H9 (cell line): ENCODE measurements at places on chromosomes 16 and 17. TPM values are rescaled to one million over a fixed set of nuclear protein-coding genes. Genes with fewer than 3 reads are reported as not detected.

TVP23A gene
- total RNA-seq: 3.0 and 3.1 TPM in 2 replicates

NPIPA8 gene
- 0.48 and 0.72 TPM in 2 replicates for total RNA-seq

TTLL6 gene
- 1.1 and 2.4 TPM in 2 replicates for total RNA-seq

RHBDL3 gene
- total RNA-seq: 8.7 and 12.5 TPM in 2 replicates

SEPTIN1 gene
- total RNA-seq: 1.4 and 2.5 TPM in 2 replicates

- H3K27ac ChIP-seq: no peak overlapping the region
- no peak overlapping the region for H3K4me3 ChIP-seq
- H3K27me3 ChIP-seq: no peaks in the 10 kb centered on the region
- H3K4me1 ChIP-seq: peaks cover 8% of the 10 kb centered on the region; the same call in 1 of the 2 replicates
- DNase-seq: no peak
Measured at GRCh38 chr17:77819497-77819896, 139.0 kb upstream of the TNRC6C start.

- H3K27me3 ChIP-seq: no peaks in the 10 kb centered on the region; the same call in 1 of the 2 replicates
- 0 out of 2 replicates have a peak, but pooled peaks cover 4% of the 10 kb centered on the region for H3K4me1 ChIP-seq
- DNase-seq: no peak
- no peak overlapping the region for H3K27ac ChIP-seq
Measured at GRCh38 chr17:58043221-58044181, 36.5 kb upstream of the SRSF1 start.

GRCh38 chr17:59167571-59168001 lies 12.0 kb downstream of the PRR11 start:
- H3K4me1 ChIP-seq: no peaks in the 10 kb centered on the region
- no peaks in the 10 kb centered on the region for H3K27me3 ChIP-seq
- H3K27ac ChIP-seq: no peak overlapping the region
- H3K4me3 ChIP-seq: no peak overlapping the region
- peaks cover 29% of the 10 kb centered on the region for H3K36me3 ChIP-seq

KRTAP9-4 gene
- total RNA-seq: not detected in 2 replicates

DNA sequence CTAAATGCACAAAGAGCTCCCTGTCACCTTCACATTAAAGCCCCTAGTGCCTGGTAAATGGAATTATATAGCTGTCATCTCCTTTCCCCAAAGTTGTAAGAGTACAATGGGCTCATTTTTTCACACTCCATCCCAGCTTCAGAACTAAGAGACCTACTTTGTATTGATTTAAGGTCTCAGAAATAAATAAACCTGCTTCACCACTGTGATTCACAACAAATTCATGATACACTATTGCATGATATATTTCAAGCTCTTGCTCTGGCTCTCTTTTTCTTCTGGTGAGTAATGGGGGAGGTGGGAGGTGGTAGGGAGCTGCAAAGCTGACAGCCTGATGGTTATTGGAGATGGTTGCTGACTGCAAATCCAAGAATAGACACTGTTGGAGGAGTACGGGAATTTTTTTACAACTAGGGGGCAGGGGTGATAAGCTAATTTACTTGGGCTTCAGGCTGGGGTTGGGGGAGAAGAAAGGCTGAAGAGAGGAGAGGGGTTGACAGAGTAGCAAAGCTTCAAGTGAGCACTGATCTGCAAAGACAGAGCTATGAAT lies 189.9 kb downstream of the AATF start:
- peaks cover 27% of the 10 kb centered on the region for H3K36me3 ChIP-seq
- no peaks in the 10 kb centered on the region for H3K27me3 ChIP-seq
- no peak for DNase-seq
- H3K4me3 ChIP-seq: no peak overlapping the region
- no peak overlapping the region for H3K27ac ChIP-seq
- no peaks in the 10 kb centered on the region for H3K4me1 ChIP-seq

DNA sequence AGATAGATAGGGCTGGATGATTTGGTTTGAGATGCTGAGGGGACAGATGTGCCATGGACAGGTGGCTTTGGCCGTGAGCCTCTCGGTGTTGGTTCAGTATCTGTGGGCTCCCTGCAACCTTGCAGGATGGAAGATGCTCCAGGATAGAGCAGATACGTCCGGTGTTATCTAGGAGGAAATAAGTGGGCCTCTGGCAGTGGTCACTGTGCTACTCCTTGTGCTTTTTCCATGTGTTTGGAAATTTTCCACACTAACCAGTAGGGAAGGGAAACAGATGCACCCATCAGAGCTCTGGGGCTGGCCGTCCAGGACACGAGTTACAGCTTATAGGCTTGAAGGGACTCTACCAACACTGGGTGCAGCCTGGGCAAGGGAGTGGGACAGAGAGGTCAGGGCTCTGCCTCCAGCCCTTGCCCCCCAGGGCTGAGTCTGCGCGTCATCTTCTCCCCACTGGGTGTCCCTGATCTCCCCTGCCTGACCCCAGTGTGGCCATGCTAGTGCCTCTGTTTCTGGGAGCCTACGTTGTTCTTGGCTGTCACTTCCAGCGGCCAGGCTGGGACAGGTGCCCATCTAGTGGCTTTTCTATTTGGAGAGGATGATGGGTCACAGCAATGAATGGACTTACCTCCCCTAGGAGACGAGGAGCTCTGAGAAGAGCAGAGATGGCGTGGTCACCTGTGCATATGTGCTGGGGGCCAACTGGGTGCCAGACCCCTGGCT lies 166.9 kb downstream of the SEC14L1 start:
- H3K4me3 ChIP-seq: no peak overlapping the region
- DNase-seq: no peak
- H3K27ac ChIP-seq: no peak overlapping the region
- H3K4me1 ChIP-seq: no peaks in the 10 kb centered on the region
- H3K27me3 ChIP-seq: no peaks in the 10 kb centered on the region
- peaks cover 13% of the 10 kb centered on the region; the same call in 2 of the 3 replicates for H3K36me3 ChIP-seq

DNA sequence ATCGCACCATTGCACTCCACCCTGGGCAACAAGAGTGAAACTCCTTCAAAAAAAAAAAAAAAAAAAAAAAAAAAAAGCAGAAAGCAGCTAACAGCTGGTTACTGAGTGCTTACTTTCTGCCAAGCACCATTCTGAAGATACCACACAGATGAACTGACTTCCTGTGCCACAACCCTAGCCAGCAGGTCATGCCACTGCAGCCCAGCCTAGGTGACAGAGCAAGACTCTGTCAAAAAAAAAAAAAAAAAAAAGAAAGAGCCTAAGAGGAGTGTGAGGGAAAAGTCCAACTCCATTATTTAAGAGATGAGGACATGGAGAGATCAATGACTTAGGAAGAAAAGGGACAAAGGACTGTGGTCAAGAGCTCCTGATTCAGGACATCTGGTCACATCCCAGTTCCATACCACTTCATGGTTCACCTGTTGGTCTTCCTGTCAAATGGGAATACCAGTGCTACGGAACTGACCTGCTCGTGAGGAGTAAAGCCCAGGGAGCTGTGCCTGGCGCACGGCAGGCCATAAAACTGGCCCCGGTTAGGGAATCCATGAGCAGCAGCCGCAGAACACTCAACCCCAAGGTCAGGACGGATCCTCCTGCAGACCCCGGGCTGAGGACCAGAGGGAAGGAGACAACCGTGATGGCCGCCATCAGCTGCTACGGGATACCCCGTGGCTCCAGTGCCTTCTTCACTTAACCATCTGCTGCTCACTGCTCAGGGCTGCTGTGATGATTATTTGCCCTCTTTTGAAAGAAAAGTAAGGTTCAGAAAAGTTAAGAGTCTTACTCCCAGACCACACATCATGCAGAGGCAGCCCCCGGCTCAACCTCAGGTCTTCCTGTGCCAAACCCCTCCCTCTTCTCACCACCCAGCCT lies 950 bp downstream of the KLHDC4 start:
- no peaks in the 10 kb centered on the region for H3K4me1 ChIP-seq
- H3K4me3 ChIP-seq: peak overlapping the region; percentile 100
- no peaks in the 10 kb centered on the region for H3K27me3 ChIP-seq
- peaks cover 39% of the 10 kb centered on the region for H3K36me3 ChIP-seq
- DNase-seq: no peak

GRCh38 chr17:71320009-71320796 lies 800.6 kb upstream of the SOX9 start:
- no peak overlapping the region for H3K4me3 ChIP-seq
- no peak overlapping the region for H3K27ac ChIP-seq
- H3K4me1 ChIP-seq: no peaks in the 10 kb centered on the region
- DNase-seq: no peak
- H3K36me3 ChIP-seq: no peaks in the 10 kb centered on the region

DNA sequence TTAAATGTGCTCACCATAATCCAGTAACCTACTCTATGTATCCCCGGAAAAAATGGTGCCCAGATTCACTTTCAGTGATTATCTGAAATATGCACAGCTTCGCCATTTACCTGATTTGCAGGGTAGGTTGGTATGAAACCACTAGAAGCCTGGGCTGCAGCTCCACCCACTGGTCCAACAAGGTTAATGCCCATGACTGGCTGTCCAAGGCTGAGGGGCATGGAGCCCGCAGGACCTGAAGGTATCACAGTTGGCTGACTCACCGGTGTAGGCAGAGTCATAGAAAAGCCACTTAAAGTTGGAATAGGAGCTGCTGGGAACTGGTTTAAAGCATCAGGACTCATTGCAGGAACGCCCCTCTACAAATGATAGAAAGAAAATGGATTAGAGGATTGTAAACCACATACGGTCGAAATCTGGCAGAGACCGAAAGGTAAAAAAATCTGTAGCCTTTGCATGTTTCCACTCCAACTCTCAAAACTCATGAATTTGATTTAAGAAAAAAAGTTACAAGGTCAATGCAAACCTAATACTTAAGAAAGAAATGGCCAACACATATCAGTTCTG lies 38.6 kb downstream of the SYNRG start:
- H3K36me3 ChIP-seq: peaks cover 57% of the 10 kb centered on the region
- no peak overlapping the region for H3K27ac ChIP-seq
- no peak overlapping the region for H3K4me3 ChIP-seq
- H3K27me3 ChIP-seq: no peaks in the 10 kb centered on the region

GRCh38 chr17:58755577-58756245 lies at the start of gene PPM1E:
Gene PPM1E (plus strand): TSS chr17:58755854.
- no peak within 1 kb of the TSS for H3K27ac ChIP-seq
- H3K36me3 ChIP-seq: no peaks in the 10 kb centered on the region
- H3K27me3 ChIP-seq: no peaks in the 10 kb centered on the region
- peak; percentile 96 for DNase-seq
- peak within 1 kb of the TSS; percentile 96 for H3K4me3 ChIP-seq

DNA sequence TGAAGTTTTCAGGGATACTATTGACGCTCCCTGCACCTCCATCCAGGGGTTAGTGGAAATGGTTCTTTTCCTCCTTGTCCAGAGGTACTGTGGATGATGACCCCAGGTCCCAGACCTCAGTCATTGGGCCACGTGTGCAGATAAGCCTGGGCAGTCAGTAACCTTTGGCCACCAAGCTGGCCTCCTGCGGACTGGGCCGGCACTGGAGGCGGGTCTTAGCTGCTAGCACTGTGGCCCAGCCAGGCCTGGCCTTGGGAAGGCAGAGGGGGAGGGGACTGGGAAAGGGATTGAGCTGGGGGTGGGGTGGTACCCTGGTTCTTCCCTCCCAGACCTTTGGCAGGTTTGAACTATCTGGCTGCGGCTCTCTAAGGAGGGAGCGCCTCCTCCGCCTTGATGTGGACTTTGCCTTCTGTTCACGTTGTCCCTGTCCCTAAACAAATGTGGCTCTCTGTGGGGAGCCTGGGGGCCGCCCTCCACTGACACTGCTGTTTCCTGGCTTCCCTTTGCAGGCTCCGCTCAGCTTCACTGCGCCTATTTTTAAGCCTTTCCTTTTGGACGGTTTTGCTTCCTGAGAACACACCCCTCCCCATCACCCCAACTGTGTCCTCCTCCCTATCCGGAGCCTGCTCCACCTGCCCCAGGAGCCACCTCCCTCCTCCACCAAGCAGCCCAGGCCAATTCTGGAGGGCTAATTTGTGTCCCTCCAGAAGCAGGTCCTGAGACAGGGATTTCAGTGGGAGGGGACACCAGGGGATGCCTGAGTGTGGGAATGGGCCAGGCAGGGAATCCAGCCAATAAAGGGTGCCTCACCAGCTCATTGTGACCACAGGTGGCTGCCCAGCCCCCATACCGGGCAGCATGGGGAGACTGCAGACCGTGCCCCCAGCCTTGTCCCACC lies 251.9 kb downstream of the SEC14L1 start:
- H3K4me3 ChIP-seq: peak overlapping the region; percentile 47; the same call in 1 of the 2 replicates
- H3K4me1 ChIP-seq: peaks cover 13% of the 10 kb centered on the region; the same call in 1 of the 2 replicates
- H3K36me3 ChIP-seq: peaks cover 2% of the 10 kb centered on the region; the same call in 1 of the 2 replicates
- peak; percentile 85 for DNase-seq

GRCh38 chr16:2095315-2095853 lies 40.3 kb downstream of the PKD1 start:
- peaks cover 13% of the 10 kb centered on the region for H3K36me3 ChIP-seq
- no peak for DNase-seq
- no peaks in the 10 kb centered on the region for H3K4me1 ChIP-seq
- H3K27me3 ChIP-seq: no peaks in the 10 kb centered on the region
- no peak overlapping the region for H3K27ac ChIP-seq

CMTM2 gene
- total RNA-seq: not detected in 2 replicates

GRCh38 chr17:42087736-42088705 lies 10.3 kb downstream of the ZNF385C start:
- H3K27me3 ChIP-seq: no peaks in the 10 kb centered on the region
- no peak overlapping the region; the same call in 2 of the 3 replicates for H3K4me3 ChIP-seq
- H3K36me3 ChIP-seq: no peaks in the 10 kb centered on the region

- DNase-seq: no peak
- H3K36me3 ChIP-seq: no peaks in the 10 kb centered on the region
- no peaks in the 10 kb centered on the region for H3K27me3 ChIP-seq
- no peaks in the 10 kb centered on the region for H3K4me1 ChIP-seq
- no peak overlapping the region for H3K27ac ChIP-seq
Measured at GRCh38 chr17:66337268-66337667, 34.9 kb downstream of the PRKCA start.

DNA sequence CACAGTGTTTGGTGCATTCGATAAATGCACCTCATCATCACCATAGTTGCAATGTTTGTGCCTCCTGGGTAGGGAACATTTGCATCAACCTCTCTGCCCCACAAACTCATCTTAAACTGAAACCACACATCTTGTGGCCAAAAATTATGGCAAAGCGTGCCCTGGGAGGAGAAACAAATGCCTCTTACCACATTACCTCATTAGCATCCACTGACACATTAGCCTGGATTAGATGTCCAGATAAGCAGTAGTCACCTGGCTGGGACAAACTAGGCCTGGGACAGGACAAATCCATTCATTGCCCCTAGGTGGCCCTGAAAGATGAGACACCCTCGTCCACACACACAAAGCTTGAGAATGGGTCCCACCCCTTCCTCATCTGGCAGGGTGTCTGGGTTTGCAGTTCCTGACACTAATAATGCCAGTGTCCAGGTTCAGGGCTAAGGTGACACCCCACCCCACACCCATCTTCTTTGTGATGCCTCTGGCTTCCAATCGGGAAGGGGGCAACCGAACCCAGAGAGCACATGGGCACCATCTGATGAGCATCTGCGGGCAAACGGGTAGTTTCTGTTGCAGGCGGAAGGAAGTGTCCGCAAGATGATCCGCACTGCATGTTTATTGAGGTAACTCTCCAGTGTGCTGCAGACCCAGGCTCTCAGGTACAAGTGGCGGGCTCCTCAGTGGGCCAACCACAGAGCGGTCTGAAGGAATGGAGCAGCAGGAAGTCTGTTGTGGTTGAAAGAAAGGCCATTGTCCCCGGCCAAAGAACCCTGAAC lies 8.6 kb downstream of the XYLT1 start:
- H3K36me3 ChIP-seq: peaks cover 21% of the 10 kb centered on the region
- H3K27ac ChIP-seq: no peak overlapping the region
- peak; percentile 53 for DNase-seq

STX8 gene
- total RNA-seq: 43.3 and 55.1 TPM in 2 replicates
